CD4-positive, alpha-beta T cell treated with Interferon gamma for 1 hour (primary cell): ENCODE measurements at places on chromosomes 3 and 15.

- DNase-seq, result no peak
These were observed 35.3 kb upstream of the KY start for GRCh38 chr3:134685929-134686802.

GRCh38 chr3:177683586-177683985 is 486.3 kb upstream of the TBL1XR1 start:
- DNase-seq, result no peak

GRCh38 chr3:124599779-124600693 is 130.2 kb upstream of the UMPS start:
- no peak for DNase-seq

DNA sequence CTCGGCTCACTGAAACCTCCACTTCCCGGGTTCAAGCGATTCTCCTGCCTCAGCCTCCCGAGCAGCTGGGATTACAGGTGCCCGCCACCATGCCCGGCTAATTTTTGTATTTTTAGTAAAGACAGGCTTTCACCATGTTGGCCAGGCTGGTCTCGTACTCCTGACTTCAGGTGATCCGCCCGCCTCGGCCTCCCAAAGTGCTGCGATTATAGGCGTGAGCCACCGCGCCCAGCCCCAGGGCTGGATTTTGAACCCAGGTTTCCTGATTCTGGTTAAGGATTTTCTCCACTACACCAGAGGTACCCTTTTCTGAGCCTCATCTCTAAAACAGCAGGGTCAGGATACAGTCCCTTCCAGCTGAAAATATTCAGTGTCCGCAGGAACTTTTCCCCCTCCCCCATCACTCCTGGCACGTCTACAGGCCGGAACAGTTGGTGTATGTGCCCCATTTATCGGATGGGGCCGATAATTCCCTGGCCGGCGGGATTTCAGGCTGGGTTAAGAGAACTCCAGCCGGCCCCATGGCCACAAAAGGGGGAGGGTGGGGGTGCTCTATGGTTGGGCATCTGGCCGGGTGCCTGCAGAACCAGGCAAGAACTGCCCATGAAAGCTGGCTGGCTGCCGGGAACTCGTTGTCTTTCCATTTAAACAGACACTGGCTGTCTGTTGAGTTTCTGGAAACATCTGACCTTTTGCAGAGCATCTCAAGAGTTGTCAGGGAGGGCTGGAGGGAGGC is 26.8 kb upstream of the SEMA4B start:
- no peak for DNase-seq

DNA sequence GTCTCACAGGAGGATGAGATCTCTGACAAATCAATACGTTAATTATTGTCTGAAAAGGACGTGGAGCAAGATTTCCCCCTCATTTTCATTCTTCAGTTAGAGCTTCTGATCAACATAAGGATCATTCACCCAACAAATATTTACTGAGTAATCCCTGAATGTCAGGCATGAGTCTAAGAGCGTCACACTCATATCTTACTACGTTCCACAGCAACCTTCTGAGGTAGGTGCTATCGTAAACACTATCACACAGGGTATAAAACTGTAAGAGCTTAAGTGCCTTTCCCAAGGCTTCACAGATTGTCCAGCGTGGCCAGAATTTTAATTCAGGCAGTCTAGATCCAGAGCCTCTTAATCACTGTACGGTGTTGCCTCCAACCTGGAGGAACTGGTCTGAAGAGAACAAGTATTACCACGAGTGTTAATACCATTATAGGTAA is 10.6 kb upstream of the TM4SF1 start:
- DNase-seq, result no peak

- DNase-seq, result no peak
These were observed 24.3 kb upstream of the PLXNA1 start for GRCh38 chr3:126958638-126959085.

- peak; percentile 31 for DNase-seq
These were observed 61.5 kb downstream of the CGGBP1 start for GRCh38 chr3:87997298-87997697.

DNA sequence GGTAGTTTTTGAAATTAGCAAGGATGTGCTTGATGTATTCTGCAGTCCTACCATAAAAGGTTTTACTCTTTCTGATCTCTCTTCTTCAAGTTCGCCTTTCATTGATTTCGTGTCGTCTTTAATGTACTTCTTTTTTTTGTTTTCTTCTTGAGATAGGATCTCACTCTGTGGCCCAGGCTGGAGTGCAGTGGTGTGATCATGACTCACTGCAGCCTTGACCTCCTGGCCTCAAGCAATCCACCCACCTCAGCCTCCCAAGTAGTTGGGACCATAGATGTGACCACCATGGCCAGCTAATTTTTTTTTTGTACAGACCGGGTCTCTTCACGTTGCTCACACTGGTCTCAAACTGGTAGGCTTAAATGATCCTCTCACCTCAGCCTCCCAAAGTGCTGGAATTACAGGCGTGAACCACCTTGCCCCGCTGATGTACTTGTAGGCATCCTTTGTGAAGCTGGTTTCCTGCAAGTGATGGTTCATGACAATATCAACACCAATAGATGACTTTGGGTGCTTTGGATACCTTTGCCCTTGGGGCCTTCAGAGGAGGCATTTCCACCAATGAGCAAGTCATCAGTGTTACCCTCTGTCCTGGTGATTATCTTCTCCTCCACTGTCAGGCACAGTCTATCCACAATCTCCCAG is 28.9 kb upstream of the RNF7 start:
- no peak for DNase-seq

DNA sequence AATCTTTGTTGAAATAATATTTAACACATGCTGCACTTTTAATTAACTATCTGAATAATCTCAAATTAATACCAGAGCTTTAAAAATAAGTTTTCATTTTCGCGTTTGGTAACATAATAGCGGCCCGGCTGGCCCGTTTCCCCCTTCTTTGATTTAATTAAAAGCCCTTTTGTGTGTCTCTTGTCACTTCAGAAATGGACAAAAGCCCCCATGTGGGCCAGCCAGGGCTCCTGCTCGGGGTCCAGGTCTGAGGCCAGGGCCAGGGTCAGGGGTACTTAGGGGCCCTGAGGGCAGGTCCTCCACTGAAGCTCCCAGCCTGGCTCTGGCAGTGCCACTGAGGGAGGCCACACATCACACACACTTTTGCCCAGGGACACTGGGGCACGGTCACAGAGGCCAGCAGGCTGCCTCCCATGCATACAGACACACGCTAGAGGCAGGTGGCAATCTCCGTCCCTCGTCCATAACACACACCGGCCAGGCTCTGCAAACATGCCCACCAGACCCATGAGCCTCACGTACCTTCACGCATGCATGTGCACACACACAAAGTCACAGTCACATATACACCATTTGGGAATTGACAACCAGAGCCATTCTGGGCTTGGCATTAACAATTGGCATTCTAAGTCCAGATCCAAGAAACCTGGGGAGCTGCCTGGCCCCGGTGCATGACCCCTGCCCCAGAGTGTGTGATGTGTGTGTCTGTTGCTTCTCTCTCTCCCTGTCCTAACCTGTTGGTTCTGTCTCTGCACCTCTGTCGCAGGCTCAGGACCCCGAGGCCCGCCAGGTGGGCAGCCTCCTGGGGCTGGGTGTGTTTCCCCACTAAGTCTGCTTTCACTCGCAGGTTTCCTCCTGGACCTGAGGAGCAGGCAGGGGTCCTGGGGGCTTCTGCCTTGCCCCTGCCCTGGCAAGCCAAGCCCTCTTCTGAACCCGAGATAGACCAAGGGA is 38.5 kb downstream of the DNAJB8 start:
- no peak for DNase-seq

DNA sequence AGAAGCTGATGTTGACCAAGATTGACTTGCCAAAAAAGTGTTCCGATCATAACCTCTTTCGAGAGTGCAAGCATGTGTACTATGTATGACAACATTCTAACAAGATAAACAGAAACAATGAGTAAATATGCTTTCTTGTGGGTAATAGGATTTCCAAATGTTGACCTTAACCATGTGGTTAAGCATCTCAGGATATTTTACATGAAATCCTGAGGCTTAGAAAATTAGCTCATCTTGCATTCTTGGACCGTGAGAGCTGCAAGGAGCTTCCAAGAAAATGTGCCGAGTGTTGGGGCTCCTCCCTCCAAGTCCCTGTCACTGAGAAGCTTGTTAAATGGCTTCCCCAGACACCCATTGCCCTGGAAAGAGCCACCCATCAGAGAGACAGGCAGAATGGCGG is 50.1 kb downstream of the C3orf20 start:
- no peak for DNase-seq

DNA sequence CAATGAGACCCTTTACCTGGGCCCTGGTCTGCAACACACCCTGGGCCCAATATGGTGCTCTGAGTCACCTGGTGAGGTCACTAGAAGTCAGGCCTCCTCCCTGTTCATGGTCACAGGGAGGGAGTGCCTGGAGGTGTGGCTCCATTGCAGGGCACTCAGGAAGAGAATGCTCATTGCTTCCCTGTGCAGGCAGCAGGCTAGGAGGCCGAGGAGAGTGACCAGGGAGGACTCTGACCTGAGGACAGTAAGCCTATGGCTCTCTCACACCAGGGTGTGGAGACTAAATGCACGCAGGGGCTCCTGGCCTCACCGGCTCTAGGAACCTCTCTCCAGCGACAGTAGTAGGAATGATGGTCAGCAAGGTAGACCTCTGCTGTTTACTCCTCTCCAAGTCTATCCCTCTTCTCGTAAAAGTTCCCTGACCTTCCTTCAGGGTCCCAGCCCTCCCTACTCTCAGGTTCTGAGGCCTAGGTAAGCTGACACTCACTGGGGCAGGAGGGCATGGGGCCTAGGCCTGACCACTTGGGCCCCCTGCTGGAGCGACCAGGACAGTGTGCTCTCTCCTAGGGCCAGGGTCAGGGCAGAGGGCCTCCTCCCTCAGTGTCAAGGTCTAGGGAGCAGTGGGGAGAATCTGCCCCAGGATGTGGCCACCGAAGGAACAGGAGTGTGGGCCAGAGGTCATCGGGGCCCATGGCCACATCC is 9.6 kb upstream of the SLCO2A1 start:
- DNase-seq, result no peak

DNA sequence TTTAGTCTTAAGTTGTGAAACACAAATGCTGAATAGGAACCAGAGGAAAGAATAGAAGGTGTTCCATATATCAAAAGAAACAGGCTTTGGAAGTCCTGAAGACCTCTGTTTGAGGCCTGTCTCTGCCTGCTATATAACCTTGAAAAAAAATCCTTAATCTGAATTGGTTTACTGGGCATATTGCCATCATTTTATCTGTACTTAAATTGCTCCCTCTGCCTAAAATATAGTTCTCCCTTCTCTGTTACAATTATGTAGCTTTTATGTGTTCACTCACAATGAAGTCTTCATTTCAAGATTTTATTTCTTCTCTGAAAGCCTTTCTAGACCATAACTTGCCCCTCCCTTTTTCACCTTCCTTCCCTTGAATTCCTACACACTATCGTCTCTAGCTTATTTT is 21.2 kb downstream of the ARL13B start:
- DNase-seq, result no peak

GRCh38 chr15:81377871-81378270 is 3.9 kb upstream of the TMC3 start:
- no peak for DNase-seq

DNA sequence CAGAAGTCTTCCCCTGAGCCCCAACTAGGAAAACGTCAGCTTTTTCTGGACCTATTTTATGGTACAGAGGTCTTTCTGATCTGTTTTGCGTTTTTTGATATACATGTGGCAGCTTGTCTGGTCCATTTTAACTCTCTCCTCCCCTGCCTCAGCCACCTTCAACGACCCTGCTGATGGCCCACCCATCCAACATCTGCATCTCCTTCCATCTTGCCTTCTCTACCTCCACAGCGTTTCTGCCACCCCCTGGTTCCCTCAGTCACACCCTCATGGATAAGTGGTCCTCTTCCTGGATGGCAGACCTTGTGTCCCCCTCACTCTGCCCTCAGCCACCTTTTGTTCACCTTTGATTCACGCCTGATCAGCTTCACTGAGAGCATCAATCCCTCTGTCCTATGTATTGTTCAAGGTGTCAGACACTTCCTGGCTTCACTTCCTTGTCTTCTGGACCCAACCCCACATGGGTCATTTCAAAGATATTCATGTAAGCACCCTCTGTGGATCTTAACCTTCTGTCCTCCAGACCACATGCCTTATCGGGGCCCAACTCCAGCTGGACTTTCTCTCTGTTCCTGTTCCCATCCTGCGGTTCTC is 13.5 kb downstream of the AHSG start:
- DNase-seq, result no peak

- DNase-seq, result no peak
These were observed 76.3 kb downstream of the DTWD1 start for GRCh38 chr15:49697121-49697520.

DNA sequence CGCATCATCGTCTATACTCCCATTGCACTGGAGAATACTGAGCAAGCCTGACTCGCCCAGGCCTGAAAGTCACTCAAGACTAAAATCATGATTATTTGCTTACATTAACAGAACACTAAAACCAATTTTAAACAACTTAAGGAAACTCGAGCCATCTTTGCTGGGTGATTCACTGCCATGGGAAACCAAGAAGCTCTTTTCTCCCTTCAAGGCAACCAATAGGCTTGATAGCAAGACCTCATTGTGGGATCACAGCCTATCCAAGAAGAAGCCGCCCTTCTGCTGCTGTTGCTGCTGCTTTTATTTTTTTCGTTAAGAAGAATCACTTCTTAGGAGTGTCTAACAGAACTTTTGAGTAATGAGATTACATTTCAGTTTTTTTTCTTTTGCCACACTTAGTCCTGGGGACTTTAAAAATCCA is 479.4 kb downstream of the FOXP1 start:
- DNase-seq, result no peak

DNA sequence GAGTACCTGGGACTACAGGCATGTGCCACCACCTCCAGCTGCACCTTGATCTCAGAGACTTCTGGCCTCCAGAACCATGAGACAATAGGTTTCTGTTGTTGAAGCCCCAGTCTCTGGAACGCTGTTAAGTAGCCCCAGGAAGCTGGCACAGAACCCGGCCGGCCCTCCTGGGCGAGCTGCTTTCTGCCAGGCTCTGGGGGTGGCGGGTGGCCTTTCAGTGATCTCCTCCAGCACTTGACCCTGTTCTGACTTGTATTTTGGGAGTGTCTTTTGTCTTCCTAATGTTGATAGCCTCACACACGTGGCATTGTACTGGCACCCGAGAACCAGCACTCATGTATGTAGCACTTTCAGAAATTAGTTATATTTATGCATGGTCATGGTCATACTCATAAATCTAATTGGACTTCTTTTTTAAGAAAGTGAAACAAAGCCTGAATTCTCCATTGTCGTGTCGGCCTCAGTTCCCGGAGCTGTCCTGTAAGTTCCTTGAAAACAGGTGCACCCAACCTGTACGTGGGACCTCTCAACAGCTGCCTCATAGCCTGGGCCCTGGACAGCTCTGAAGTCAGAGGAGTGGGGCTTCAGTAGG is 74.0 kb downstream of the TFRC start:
- no peak for DNase-seq

GRCh38 chr15:59674361-59674877 is 14.7 kb downstream of the BNIP2 start:
- no peak for DNase-seq

- DNase-seq, result no peak
These were observed 21.6 kb upstream of the RASA2 start for GRCh38 chr3:141465221-141465620.

DNA sequence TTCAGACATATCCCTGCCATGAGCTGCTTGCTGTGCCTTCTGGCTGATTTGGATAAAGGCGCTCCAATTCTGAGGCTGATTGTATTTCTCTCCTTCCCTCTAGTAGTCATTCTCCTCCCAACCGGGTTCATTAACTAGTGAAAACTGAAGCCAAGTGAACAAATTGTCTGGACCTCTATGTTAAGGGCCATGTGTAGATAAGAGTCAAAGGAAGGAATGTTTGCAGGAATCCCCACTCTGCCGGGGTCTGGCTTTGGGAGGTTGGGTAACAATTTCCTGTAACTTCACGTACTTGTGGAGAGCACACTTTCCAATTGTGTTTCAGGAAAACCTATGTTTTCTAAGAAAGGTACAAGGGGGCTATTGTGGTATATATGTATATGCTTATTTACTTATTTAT is 38.2 kb upstream of the SUCLG2 start:
- no peak for DNase-seq
